ENCODE measurements at places on chromosomes 7 and 10.

GRCh38 chr7:34128762-34129161, 223.4 kb downstream of the BMPER start:
- DNase-seq = no peak

- no peak for DNase-seq
Observed at GRCh38 chr7:112566442-112567324, 85.9 kb downstream of the LSMEM1 start.

DNA sequence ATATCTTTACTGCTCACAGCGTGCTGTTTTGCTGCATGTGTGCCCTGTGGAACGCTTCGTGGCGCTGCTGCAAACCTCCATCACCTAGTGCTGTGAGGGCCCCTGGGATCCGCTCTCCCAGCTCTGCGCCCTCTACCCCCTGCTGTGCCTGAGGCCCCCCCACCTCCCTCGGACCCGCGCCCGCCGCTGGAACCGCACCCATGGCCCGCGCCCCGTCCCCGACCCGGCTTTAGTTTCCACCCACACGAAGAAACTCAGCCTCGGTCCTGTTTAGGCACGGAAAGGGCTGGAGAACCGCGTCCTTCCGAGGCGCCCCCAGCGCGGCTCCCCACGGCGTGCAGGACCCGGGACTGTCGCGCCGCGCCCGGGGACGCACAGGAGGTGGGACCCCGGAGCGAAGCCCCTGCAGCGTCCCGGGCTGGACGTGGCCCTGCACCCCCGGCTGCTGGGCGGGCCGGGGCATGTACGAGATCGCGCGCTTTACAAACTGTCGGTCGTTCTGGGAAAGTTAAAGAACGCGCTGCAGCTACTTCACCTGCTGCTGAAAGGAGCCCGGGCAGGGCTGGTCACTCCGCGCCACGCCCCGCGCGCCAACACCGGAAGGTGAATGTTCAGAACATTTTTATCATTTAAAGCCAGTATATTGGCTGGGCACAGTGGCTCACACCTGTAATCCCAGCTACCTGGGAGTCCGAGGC, 54.3 kb downstream of the BMS1 start:
- DNase-seq = no peak

DNA sequence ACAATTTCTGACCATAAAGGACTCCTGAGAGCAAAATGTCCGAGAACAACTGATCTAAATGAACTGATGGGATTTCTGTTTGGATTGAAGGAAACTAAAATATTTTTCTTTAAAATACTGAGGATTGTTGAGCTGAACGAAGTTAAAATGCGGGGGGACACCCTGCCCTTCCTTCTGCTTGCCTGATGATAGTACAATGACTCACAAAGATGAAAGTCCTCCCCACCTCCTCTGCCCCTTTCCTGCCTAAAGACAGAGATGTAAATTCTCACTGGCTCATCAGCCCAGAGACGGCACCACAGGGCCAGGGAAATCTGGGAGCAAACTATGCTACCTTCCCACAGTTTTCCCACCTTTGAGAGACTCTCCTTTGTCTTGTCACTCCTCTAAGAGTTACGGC, 180.6 kb downstream of the PHTF2 start:
- DNase-seq = no peak

- DNase-seq = peak; percentile 62
Observed at GRCh38 chr7:24965831-24966708, 13.9 kb downstream of the OSBPL3 start.

- DNase-seq = no peak
Observed at GRCh38 chr10:73167458-73167782, 388 bp downstream of the ECD start.

DNA sequence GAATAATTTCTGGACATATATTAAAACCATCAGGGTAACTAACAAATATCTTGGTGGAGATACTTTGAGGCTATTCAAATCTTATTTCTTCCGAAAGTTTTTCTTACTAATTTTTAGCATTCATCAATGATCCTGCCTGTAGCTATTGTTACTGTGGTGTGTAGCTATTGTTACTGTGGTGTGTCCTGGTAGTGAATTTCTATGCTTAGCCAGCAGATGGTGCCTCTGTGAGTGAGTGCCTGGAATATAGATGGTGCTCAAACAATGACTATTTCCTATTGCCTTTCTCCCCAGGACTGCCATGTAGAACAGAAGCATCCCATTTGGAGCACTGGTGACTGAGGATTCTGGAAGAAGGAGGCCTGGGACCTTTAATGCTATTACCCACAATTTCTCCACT, 245.7 kb downstream of the CCSER2 start:
- no peak for DNase-seq

GRCh38 chr7:43671521-43671920, 57.8 kb downstream of the COA1 start:
- DNase-seq = no peak

GRCh38 chr7:130349911-130350782, 5.5 kb downstream of the CPA5 start:
- no peak for DNase-seq

DNA sequence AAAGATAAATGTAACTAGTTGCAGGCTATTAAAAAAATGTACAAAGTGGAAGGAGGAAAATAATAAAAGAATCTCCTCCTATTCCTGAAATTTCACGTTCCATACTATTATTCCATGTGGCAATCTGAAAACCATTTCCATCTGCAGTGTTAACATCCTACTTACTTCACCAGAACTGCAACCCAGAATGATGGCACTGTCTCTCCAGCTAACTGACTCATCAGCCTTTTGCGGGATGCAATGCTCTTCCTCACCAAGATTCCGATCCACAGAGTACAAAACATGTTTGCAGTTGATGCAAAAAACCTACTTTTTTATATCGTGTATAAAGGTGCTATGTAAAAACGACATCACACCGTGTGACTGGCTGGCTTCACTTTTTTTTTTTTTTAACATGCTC, 50.8 kb downstream of the ESYT2 start:
- DNase-seq = no peak

DNA sequence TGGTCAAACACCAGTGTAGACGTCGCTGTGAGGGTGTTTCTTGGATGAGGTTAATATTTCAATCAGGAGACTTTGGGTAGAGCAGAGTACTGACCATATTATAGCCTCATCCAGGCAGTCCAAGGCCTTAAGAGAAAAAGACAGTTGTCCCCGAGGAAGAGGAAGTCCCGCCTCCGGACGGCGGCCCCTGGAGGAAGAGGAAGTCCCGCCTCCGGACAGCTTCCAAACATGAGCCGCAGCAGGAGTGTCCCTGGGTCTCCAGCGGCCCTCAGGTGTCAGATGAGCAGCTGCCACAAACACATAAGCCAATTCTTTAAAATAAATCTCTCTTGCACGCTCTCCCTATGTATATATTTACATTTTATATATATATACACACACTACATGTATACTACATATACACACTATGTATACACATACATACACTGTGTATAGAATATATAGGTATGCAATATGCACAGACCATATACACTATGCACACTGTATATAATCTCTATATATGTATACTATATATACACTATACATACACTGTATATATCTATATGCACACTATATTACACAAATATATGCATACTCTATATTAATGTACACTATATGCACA, 37.5 kb downstream of the PWWP2B start:
- DNase-seq = no peak

GRCh38 chr7:105811189-105811847, 65.1 kb downstream of the ATXN7L1 start:
- DNase-seq = no peak

DNA sequence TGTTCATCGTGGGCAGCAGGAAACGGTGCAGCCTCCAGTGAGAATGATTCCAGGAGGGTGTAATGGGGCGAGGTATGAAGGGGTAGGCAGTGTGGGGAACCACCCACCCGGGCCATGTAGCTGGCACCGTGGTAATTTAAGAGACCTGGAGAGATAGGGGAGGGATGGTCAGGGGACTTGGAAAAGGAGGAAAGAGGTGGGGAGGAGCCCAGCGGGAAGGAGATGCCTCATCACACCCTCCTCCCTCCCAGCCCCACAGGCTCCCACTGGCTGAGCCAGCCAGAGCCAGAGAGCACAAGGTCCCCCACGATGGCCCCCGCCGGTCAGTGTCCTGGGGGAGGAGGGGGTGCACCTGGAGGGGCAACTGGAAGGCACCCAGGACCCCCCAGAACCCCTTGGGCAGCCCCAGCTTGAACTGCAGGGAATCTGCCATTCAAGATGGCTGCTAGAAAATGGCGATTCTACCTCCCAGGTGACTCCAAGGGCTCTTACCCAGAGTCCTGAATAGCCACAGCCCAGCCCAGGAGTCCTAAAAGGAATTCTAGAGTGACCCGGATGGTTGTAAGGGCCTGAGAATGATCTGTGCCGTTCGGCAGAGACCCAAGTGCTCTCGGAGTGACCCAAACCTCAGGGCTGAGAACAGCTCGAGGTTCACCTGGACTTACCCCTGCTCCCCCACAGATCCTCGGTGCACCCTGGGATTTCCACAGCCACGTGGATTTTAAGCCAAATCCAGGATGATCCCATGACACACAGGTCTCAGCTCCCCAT, 28.8 kb downstream of the CALML3 start:
- no peak for DNase-seq

GRCh38 chr10:14190702-14191101, 140.0 kb downstream of the FRMD4A start:
- no peak for DNase-seq

DNA sequence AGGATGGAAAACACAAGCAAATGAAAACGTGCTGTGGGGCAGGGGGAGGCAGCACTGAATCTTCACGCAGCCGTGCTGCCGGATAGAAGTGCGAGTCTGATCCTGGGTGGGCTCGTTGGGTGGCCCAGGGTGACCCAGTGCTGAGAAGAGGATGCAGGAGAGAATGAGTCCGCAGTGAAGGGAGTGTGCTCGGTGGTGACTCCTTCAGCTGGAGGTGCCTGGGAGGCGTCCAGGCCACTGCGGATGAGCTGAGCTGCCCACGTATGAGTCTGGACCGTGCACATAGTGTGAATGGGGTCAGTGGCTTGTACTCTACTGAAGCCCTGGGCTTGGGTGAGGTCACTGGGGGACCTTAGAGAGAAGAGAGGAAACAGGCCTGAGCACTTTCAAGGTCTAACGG, 190.0 kb upstream of the MGMT start:
- DNase-seq = no peak

Measured in NK-92 treated with Interleukin-12 subunit alpha and Interleukin-12 subunit beta, amount 100 ng/mL, for 24 hours (cell line).